Stimulated activated CD4-positive, alpha-beta T cell treated with anti-CD3 and anti-CD28 coated beads, Interleukin-2, amount 100 ng/mL, for 4 hours (primary cell): ENCODE measurements at places on chromosomes 11 and 22.

- DNase-seq, result no peak
Measured at GRCh38 chr11:101848262-101848661, 66.5 kb upstream of the CEP126 start.

DNA sequence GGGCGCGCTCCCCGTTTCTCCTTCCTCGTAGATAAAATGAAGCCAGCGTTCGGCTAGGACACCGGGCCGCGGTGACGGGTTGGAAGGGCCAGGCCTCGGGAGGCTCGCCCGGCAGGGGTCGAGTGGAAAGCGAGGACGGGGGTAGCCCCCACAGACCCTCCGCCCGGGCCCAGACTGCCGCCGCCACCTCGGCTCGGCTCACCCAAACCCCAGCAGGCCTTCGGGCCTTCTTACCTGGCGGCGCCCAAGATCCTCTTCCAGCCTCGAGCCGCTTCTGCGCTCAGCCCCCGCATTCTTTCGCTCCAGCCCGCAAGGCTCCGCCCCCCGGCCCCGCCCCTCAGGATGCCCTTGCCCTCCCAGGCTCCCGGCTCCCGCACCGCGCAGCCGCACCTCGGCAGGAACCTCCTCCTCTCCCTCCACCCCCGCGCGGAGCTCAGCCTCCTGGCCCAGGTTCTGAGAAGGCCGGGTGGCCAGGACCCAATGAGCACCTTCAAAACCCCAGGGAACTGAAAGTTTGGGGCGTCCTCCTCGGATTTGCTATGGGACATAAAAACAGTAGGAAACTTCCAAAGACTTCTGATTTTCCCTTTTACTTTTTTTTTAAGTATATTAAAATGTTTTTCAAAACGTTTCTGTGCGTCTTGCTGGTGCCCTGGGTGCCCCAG lies at the start of gene CD59:
Gene CD59 (minus strand): TSS at position 276 of the 665 bp plus-strand sequence. CDS start 13,978 bp downstream, outside the sequence.
- peak; percentile 92 for DNase-seq

DNA sequence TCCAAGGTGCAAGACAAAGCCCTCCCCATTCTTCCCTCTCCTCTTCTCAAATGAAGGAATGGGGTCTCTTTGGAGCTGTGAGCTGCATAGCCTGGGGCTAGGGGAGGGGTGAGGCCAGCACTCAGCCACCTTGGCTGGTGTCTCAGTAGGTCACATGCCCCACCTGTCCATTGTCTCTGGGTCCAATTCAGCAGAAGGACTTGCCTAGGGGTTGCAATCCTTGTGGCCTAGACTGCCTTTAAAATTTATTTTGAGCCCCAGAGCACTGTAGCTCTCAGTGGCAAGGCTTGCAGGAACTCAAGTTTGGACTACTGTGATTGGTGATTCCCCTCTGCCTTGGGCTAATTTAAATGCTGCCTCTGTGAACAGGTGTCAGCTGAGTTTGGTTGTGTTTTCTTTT lies 336.7 kb downstream of the DDX10 start:
- DNase-seq, result no peak

GRCh38 chr11:17179970-17180369 lies 27.8 kb downstream of the PIK3C2A start:
- no peak for DNase-seq

GRCh38 chr11:10716543-10717259 lies 23.1 kb upstream of the IRAG1 start:
- DNase-seq, result no peak

- no peak for DNase-seq
Measured at GRCh38 chr11:33723238-33723881, 12.9 kb downstream of the CD59 start.

DNA sequence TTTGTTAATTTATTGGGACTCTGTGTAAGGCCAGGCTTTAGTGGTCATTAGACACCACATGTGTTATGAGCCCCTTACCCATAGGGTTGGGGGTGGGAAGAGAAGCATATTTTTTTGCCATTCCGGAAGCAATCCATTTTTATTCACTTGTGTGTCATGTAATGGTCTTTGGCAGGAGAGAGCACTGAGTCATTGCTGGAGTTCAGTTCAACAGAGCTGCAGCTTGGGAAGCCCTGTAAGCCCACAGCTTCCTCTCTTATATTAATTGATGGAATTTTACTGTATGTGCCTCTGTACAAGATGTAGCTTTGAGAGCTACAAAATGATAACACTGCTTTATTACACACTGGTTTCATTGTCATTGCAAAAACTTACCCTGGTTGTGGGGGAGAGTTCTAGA lies 177.3 kb upstream of the SORL1-AS1 start:
- no peak for DNase-seq
